COR-L47 (cell line): ENCODE measurements at places on chromosomes 2 and 18.

DNA sequence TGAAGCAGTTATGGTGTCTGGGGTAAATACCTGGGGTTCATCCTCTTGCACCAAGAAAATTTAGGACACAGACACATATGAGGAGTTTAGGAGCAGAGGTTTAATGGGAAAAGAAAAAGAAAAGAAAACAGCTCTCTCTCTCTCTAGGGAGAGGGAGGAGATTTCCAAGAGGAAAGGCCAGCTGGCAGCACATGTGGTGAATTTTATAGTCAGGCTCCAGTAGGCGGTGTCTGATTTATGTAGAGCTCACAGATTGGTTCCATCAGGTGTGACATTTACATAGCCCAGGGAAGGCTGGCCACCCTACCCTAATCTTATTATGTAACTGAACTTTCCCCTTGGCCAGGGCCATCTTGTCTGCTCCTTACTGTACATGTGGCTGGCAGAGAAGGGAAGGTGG, 297.5 kb upstream of the RGPD4 start:
- no peak for DNase-seq

DNA sequence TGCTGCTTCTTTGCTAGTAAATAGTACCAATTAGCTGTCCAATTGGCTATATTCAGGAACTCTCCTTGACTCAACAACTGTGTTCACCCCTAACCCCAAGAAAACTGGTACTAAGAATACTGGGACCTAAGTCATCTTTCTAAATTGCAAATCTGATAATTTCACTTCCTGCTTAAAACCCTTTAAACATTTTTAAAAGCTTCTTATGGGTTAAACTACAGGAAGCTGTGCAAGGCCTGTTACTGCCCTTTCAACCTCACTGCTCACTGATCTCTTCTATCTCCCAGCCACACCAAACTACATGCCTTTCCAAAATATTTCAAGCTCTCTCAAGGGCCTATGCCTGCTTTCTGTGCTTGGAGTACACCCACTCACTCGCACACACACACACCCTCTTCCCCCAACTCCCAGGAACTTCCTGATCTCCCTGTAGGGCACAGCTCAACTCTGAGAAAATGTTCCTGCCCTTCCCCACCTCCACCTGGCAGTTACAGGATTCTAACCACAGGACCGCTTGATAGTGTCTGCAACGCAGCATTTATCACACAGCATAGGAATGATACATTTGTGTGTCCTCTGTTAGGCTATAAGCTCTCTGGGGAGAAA, 6.7 kb downstream of the LMAN1 start:
- DNase-seq, result no peak

DNA sequence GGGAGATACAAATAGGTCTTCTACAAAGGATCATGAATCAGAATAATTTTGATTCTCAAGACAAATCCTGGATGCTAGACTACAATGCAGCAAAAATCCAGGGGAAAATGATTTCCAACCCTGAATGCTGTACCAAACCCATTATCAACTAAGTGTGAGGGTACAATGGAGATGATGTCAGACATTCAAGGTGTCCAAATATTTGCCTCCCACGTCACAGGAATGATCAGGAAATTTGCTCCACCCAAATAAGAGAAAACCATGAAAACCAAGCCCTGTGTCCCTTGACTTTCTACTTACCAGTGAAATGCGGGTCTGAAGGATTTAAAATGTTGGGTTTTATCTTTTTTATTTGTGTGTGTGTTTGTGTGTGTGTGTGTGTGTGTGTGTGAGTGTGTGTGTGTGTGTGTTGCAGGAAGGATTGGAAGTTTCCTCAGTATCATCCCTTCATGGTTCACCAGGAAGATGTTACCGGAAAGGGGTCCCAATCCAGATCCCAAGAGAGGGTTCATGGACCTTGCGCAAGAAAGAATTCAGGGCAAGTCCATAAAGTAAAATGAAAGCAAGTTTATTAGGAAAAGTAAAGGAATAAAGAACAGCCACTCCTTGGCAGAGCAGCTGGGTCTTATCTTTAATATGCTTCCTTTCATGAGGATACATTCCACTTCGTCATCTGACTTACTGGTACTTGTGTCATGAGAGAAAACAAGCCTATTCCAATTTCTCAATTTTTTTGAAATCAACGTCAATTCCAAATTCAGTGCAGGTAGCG, 61.1 kb upstream of the ID2 start:
- DNase-seq, result no peak

DNA sequence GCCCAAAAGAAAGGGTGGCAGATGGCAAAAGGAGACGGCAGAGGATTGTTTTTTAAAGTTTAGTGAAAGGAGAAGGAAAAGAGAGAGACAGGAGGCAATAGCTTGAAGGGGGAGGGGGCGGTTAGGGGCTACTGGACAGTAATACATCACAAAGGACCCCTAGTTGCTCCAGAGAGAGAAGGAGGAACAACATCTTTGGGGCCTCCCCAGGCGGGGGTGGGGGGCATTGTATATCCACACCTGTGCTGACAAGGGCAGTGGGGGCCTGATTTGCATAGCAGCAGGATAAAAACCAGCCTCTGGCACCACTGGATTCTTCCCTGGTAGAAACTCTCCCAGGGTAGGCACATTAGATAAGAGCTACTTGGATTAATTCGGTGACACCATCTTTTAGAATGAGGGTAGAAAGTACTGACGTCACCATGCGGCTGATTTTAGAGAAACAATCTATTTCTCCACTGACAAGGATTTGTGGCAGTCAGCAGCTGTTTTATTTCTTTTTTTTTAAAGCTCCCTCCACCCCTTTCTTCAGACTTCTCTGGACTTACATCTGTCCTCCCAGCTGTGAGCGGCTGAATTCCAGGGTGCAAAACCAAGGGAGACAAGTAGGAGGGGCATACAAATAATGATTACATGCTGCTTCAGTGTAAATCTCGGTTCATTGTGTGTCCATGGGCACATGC, 199.8 kb upstream of the NRP2 start:
- DNase-seq, result no peak

DNA sequence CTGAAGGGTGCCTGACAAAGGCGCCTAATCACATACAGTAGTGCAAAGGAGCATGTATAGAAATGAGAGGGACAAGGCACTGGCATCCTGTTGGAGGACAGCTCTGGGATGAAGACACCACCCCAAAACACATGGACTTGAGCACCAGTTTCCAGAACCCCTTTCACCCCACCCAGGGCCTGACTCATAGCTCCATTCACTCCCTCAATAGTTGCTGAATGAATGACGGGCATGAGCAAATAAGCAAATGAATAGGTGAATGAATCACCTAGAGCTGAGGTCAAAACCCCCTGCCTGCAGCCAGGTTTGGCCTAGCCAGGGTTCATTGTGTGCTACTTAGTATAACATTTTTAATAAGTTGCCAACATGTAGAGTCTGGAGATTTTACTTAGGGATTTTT, 66.3 kb downstream of the NRP2 start:
- no peak for DNase-seq
